ENCODE measurements at places on chromosomes 12 and 14.

GRCh38 chr12:14611640-14612203 is 44.0 kb upstream of the PLBD1 start:
- no peak for DNase-seq

- no peak for DNase-seq
Measured at GRCh38 chr12:46452776-46453175, 80.2 kb upstream of the SLC38A2 start.

GRCh38 chr12:54294953-54295566 is 5.8 kb downstream of the NFE2 start:
- no peak for DNase-seq

DNA sequence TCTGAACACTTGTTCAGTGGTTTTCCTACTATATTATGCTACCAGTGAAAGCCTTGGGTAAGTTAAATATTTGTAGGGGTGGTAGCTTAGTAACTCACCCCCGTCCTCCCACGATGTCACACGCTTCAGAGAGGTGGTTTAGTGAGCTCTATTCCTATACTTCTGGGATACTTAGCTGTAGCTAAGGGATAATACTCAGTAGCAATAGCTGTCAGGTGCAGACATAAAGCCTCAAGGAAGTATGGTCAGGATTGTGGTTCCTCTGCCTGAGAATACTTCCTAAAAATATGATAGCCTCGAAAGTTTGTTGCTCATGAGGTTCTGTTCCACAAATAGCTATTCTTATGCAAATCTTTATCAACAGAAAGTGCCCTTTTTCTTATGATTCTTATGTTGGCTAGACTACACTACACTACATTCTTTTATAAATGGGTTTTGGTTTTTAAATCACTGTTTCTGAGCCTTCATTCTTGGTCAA is 11.9 kb downstream of the DLST start:
- no peak for DNase-seq

- DNase-seq = no peak
Measured at GRCh38 chr12:12979731-12980259, 20.3 kb downstream of the HEBP1 start.

- DNase-seq = no peak
Measured at GRCh38 chr14:78327426-78328221, 157.5 kb downstream of the NRXN3 start.

DNA sequence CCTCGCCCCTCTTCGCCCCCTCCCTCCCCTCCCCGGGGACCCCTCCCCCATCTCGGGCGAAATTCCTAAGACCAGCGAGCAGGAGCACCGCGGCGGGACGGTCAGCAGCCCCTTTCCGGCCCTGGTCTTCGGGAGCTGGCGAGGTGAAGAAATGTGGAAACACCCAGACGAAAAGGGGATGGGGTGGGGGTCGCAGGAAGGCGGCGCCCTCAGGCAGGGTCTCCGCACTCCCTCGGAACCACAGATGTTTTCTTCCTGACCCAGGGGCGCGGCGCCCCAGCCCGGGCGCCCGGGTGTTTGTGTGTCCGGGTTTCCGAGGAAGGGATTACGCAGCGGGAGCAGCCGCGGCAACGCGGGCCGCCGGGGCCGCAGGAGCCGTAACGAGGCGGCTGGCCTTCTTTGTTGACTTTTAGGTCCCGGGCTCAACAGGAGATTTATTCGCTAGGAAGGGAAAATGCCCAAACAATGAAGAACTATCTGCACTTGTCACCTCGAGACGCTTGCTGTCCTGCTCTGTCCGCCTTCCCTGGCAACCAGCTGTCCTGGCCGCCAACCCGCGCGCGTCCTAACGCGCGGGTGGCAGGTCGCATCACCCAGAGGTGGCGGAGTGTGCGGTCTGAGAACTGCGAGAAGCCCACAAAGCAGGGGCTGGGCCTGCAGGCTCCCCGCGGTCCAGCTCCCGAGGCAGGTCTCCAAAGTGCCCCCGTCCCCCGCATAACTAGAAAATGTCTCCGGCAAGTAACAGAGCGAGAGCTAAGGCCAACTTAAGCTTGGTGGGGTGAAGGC is 7.0 kb downstream of the FOXA1 start:
- DNase-seq = no peak

- DNase-seq = no peak
Measured at GRCh38 chr12:110234331-110234751, 46.7 kb upstream of the ATP2A2 start.

- DNase-seq = no peak
Measured at GRCh38 chr12:94071258-94071657, 77.1 kb upstream of the PLXNC1 start.

- no peak for DNase-seq
Measured at GRCh38 chr12:30438601-30439041, 257.0 kb downstream of the IPO8 start.

GRCh38 chr14:100419856-100420255 is 96.7 kb downstream of the SLC25A47 start:
- no peak for DNase-seq

GRCh38 chr12:50477241-50477832 is 27.4 kb upstream of the DIP2B start:
- DNase-seq = no peak

DNA sequence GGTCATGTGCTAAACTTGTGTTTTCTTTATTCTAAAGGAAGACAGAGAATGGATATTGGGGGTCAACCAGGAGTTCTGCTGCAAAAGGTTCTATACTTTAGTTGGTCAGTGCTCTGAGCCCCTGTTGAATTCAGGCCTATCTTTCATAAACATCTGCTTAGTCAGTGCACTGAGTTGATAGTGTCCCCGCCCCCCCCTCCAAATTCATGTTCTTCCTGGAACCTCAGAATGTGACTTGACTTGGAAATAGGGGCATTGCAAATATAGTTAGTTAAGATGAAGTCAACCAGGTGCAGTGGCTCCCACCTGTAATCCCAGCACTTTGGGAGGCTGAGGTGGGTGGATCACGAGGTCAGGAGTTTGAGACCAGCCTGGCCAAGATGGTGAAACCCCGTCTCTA is 23.3 kb downstream of the CHST11 start:
- no peak for DNase-seq

DNA sequence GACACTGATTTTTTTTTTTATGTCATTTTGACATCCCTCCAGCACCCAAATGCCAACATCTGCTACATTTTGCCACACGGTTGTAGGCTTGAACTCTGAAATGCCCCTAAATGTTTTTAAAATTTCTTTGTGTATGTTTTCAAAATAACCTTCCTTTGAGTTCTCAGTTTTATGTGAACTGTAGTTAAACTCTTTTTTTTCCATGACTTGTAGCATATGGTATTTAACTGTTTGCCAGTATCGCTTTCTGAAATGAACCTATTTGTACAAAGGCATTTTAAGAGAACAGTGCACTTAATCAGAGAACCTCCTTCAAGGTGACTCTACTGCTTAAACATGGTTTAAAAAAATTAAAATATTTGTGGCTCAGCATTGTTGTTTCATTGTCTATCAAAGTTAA is 61.5 kb downstream of the PDE3A start:
- DNase-seq = no peak

DNA sequence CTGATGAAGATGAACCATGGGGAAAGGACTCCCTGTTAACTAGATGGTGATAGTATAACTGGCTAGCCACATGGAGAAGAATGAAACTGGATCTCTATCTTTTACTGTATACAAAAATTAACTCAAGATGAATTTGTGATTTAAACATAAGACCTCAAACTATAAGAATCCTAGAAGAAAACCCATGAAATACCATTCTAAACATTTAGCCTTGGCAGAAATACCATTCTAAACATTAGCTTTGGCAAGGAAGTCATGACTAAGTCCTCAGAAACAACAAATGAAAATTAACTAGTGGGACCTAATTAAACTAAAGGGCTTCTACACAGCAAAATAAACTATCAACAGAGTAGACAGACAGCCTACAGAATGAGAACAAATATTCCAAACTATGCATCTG is 28.4 kb upstream of the NOVA1 start:
- DNase-seq = no peak

GRCh38 chr14:105422695-105423487 is 3.3 kb downstream of the MTA1 start:
- no peak for DNase-seq

DNA sequence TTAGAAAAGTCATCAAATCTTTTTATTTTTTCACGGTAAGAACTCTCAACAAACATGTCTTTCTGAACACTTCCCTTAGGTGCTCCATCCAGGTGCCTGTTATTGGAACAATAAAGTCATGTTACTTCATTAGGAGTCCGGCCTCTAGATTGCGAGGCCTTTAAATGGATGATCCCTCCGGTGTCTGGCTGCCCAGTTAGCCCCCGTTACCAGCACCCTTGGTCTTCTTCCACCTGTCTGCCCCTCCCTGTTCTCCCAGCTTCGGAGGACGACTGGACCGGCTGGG is 593 bp upstream of the PA2G4 start:
- DNase-seq = no peak

- no peak for DNase-seq
Measured at GRCh38 chr12:59763835-59764234, 168.0 kb downstream of the SLC16A7 start.

DNA sequence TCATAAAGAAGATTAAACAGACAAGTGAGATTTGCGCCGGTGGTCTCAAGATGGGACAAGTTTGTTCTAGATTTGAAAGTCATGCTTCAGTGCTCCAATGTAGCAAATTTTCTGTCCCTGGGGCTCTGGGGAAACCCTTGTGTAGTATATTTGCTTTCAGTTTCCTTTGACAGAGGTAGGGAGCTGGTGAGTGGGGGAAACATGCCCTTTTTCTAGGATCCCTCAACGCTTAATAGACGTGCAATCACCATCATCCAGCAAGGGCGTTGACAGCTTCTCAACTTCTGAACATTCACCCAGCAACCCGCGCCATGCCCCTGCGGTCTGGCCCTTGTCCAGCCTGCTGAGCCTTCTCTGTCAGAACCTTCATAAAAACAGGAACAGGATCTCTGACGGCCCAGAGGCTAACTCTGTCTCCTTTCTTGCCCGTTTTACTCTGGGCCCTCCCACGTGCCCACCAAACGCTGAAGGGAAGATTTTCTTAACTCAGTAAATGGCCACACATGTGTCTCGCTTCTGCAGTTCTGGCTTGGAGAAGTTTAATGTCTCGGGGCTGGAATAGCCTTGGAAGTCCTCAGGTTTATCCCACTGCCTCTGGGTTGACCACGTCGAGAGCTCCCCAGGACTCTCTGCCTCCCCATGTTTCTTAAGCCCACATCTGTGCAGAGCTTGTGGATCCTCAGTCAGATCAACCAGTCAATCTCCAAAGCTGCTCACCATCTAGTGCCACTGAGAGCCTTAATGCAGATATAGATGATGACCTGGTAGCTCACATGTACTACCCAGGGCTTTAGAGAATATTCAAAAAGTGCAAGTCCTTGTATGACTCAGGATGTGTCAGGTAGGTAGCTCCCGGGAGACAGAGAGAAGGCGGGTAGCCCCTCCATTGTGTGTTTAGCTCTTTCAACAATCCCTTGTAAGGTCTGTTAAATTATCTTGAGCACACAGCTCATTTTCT is 58.1 kb upstream of the CCND2 start:
- DNase-seq = no peak

- no peak for DNase-seq
Measured at GRCh38 chr14:102326583-102326982, 7.0 kb downstream of the ZNF839 start.

- DNase-seq = no peak
Measured at GRCh38 chr12:26101350-26101734, 23.5 kb downstream of the BHLHE41 start.

- no peak for DNase-seq
Measured at GRCh38 chr12:3119192-3119755, 42.1 kb downstream of the TSPAN9 start.

- peak; percentile 38 for DNase-seq
Measured at GRCh38 chr12:7130701-7131501, 730 bp downstream of the CLSTN3 start.

DNA sequence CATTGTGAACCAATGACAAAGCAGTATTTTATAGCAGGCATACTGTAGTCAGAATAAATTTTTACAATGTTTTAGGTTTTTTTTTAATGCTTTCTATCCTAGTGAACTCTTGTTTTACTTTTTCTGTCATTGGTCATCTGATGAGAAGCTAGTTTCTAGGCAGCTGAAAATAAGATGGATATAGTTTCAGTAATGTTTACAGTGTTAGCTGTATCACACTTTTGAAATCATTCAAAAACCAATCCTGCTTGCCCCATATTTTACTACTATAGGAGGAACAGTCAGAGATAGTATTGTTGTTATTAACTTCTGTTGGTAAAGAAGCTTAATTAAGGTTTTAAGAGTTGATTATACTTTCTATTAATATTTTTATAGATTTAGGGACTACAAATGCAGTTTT is 24.5 kb downstream of the USP15 start:
- no peak for DNase-seq

GRCh38 chr14:58414845-58415244 is 12.5 kb downstream of the TIMM9 start:
- DNase-seq = no peak

DNA sequence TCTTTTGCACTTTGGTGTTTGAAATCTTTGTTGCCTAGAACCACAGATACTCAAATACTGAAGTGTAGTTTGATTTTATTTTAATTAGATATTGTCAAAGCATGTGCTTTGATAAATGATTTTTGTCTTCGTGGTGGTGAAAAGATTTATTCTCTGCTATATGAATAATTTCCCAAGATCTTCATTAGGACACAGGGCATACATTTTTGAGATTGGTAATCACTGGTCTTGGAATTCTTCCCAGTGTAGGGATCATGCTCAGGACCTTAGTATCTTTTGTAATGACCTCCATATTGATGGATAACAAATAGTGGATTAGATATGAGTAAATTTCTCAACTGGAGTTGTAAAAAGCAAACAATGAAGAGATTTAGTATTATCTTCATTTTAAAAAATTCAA is 28.2 kb downstream of the TBK1 start:
- no peak for DNase-seq

- DNase-seq = no peak
Measured at GRCh38 chr12:75959060-75959459, 72.5 kb downstream of the PHLDA1 start.

DNA sequence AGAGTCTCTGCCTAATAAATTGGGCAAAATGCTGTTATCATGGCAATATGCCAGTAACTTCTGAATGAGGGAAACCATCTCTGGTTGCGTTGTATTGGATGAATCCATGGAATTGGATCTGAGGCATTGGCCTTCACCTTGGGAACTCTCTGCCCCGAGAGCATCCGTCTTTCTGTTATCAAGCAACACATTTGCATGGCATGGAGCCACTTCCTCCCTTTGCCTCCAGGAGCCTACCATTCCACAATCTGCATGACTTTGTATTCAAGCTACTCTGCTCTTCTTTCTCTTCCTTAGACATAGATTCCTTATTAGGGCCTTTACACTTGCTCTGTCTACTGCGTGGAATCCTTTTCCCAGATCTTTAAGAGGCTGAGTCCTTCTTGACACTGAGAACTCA is 57.2 kb downstream of the RIC8B start:
- no peak for DNase-seq

GRCh38 chr14:51564986-51565604 is 86.6 kb upstream of the FRMD6 start:
- no peak for DNase-seq

- DNase-seq = no peak
Measured at GRCh38 chr12:92871116-92871515, 58.0 kb downstream of the EEA1 start.

DNA sequence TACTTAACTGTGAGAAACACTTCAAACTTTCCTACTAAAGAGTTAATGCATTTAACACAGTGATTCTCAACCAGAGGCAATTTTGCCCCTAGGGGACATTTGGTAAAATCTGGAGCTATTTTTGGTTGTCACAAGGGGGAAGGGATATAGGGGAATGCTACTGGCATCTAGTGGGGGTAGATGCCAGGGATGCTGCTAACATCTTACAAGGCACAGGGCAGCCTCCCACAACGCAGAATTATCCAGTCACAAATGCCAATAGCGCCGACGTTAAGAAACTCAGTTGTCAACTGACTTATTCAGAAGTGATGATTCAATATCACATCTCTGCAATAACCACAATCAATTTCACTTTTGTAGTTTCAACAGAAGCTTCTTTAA is 2.0 kb downstream of the EEA1 start:
- peak; percentile 5 for DNase-seq
